Activated gamma-delta T cell treated with Interleukin-2 at 50 U/mL for 16 hours (primary cell): ENCODE measurements at places on chromosomes 1 and 21.

DNA sequence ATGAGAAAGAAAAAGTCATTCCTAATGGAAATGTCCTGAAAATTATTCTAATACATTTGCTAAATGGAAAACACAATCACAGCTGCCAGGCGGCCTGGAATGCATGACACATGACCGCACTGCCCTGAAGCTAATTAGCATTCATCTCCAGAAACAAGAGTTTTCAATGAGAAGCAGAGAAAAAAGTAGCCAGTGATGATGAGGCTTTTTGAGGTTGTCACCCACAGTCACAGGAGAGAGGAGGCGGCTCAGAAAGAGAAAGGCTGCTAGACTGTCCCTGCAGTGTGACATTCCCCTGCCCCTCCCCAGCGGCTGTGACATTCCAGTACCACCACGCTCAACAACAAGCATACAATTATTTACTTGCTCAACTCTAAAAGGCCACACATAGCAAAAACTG lies 122.9 kb upstream of the KRTAP19-8 start:
- no peak for DNase-seq

DNA sequence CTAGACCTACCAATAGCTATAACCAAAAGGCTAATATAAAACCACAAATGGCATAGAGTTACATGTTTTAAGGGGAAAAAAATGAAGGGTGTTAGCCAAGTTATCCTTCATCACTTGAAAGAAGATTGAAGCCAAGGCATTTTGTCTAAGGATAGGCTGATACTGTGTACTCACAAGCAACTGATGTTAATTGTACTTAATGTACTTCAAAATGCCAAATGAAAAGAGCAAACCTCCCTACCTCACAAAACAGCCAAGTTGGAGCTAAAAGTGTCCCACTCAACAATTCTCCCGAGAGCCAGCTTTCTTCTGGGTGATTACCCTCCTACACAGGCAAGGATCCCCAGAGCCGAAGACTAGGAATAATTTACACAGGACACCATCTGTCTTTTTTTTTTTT lies 4.4 kb upstream of the IGSF3 start:
- DNase-seq, result no peak

DNA sequence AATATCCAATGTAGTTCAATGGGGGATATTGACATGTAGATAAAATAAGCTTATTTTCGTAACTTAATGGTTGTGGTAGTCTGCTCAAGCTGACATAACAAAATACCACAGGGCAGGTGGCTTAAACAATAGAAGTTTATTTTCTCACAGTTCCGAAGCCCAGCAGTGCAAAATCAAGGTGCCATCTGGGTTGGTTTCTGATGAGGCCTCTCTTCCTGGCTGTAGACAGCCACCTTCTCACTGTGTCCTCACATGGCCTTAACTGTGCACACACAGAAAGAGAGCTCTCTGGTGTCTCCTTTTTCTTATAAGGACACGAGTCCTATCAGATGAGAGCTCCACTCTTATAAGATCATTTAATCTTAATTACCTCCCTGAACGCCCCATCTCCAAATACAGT lies 64.8 kb upstream of the IPO9 start:
- no peak for DNase-seq

GRCh38 chr1:30857062-30857461 lies 51.5 kb downstream of the SDC3 start:
- DNase-seq, result no peak
